ENCODE measurements at places on chromosomes 4 and X.

DNA sequence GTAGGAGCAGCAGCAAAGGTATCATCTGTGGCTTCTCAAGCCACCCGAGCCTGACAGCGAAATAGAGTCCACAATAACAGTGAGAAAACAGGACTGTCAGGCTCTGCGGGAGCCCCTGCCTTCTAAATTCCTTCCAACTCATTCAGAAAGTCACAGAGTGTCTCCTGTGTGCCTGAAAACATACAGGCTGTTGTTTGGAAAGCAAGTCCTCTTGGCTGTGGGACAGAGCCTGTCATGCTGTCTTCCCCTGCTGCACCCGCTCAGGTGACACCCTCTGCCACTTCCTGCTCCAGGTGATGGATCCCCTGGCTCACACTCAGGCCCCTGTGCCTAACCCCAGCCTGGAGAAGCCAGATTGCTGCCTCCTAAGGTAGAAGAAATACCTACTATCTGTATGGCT lies 152.3 kb downstream of the RAB28 start:
- DNase-seq, result no peak

GRCh38 chrX:143121477-143121876 lies 95.7 kb downstream of the SPANXN4 start:
- no peak for DNase-seq

GRCh38 chr4:183343730-183344129 lies 21.5 kb upstream of the CLDN24 start:
- DNase-seq, result no peak

GRCh38 chr4:180116840-180117239 lies 2126.4 kb upstream of the TENM3 start:
- no peak for DNase-seq

DNA sequence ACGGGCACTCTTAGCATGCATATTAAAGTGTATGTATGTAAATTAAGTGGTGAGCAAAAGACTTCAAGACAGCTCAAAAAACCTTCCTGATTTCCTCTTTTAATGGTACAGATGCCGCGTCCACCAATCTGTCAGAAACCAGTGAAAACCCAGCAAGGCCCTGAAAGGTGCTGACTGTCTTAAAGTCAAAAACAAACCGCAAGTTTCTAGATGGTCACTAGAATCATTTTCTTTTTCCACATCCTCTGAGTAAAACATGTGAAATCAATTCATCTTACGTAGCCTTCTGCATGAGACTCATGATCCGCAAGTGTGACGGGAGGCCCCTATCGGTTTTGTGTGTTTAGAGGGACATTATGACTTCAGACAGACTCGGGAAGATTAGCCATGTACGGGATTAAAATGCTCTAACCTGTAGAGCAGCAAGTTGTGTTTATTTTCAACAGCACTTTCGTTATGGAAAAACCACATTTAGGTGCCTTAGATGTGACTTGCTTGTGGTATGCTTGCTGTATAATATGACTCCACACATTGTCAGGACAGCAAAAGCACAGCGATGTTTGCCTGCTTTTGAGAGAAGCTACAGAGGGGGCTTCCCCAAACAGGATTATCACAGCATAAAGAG lies 88.2 kb upstream of the STS start:
- DNase-seq, result no peak
